HS-5 (cell line): ENCODE measurements at places on chromosomes 6 and 20.
A peak's percentile ranks its signal among the peaks of the same experiment; 100 is the strongest.

GRCh38 chr6:154721460-154721859 is 11.8 kb upstream of the SCAF8 start:
- DNase-seq: peak; percentile 49

- DNase-seq: no peak
Measured at GRCh38 chr6:81878479-81878878, 126.0 kb upstream of the TENT5A start.

DNA sequence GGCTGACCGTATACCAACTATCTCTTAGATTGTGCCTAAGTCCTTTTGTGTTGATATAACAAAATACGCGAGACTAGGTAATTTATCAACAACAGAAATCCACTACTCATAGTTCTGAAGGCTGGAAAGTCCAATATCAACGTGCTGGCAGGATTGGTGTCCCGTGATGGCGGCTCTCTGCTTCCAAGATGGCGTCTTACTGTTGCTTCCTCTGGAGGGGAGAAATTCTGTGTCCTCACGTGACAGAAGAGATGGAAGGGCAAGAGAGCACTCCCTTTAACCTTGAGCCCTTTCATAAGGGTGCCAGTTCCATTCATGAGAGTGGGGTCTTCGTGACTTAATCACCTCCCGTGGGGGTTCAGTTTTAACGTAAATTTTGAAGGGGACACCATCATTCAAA is 28.1 kb downstream of the RNF144B start:
- DNase-seq: no peak

GRCh38 chr6:138996524-138996923 is 8.5 kb upstream of the REPS1 start:
- no peak for DNase-seq

- DNase-seq: no peak
Measured at GRCh38 chr20:1800777-1801176, 94.4 kb upstream of the SIRPA start.

GRCh38 chr6:33375143-33375671 is 16.4 kb upstream of the KIFC1 start:
- DNase-seq: peak; percentile 57

DNA sequence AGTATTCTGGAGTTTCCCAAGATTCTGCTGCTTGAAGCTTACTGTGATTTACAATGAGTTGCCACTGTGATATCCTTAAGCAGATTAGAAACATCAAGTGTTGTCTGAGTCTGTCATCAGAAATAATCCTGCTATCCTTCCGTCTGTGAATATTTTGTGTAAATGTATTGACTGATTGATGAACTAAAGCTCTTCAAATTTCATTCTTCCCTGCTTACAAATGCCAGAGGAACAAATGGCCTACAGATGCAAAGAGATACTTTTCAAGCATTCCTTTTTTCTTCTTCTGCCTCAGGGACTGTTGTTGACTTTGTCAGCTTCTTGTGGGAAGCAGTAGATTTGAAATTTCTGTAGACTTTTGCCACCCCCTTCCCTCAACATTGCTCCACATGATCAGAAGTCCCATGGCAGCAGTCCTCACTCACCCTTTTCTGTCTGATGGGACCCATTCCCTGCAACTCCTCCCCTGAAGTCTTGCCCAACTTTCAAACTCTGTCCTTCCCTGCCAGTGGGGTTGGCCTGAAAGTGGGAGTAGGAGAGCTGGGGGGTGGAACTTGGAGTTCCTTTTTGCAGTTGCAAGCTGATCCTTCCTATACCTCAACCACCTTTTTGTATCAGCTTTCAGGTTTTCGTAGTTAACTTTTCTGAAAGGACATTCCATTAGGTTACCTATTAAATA is 38.5 kb upstream of the MLIP start:
- no peak for DNase-seq

DNA sequence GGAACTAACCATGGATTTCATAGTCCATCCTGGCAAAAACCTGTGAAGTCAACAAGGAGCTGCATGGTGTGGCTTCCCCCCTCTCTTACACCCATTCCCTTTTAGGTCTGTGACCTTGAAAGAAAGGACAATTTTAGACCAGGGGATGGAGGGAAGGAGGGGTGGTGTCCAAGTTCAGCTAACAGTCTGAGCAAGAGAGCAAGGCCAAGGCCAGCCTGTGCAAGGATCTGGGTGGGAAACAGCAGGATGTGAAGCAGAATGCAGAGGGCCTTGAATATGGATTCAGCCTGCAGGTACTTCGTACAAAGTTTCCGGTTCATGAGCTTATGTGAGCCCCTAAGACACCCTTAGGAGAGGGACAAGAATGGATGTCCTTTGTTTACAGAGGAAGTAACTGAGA is 293.0 kb downstream of the KIF16B start:
- no peak for DNase-seq

DNA sequence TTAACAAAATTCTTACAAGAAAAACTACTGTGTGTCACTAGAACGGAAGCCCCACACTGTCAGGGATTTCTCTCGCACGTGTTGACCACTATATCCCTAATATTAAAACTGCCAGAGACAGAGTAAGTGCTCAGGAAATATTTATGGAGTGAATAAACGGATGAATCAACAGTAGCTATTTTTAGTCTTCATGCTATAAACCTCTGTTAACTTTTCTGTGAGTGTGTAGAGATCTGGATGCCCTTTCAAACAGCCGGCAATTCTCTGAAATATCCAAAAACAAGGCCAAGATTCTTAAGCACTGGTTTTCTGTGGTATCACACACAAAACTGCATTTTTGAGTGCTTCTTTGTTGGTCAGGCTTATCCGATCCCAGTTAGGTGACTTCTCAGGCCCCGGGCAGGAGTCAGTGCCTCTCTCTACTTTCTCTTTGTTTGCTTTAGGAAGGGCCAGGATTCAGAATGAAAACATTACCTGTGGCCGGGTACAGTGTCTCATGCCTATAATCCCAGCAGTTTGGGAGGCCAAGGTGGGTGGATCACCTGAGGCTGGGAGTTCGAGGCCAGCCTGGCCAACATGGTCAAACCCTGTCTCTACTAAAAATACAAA is 15.7 kb downstream of the ATP9A start:
- DNase-seq: peak; percentile 100

GRCh38 chr20:63557481-63557891 is 3.5 kb downstream of the FNDC11 start:
- no peak for DNase-seq

- DNase-seq: peak; percentile 85
Measured at GRCh38 chr6:81451787-81452186, 300.7 kb downstream of the TENT5A start.

DNA sequence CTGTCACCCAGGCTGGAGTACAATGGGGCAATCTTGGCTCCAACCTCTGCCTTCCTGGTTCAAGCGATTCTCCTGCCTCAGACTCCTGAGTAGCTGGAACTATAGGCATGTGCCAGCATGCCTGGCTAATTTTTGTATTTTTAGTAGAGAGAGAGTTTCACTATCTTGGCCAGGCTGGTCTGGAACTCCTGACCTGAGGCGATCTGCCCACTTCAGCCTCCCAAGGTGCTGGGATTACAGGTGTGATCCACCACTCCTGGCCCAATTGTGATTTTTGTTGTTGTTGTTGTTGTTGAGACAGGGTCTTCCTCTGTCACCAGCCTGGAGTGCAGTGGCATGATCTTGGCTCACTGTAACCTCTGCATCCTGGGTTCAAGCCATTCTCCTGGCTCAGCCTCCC is 69.3 kb downstream of the CBFA2T2 start:
- no peak for DNase-seq

DNA sequence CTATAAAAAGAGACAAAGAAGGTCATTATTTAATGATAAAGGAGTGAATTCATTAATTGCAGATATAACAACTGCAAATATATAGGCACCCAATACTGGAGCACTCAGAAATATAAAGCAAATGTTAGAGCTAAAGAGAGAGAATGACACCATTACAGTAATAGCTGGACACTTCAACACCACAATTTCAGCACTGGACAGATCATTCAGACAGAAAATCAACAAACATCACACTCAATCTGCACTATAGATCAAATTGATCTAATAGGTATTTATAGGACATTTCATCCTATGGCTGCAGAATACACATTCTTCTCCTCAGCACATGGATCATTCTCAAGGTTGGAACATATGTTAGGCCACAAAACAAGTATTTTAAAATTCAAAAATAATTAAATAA is 72.7 kb downstream of the MAP7 start:
- no peak for DNase-seq

GRCh38 chr6:15485936-15486335 is 176.9 kb downstream of the DTNBP1 start:
- DNase-seq: no peak

- DNase-seq: no peak
Measured at GRCh38 chr6:53300656-53301551, 47.8 kb downstream of the ELOVL5 start.

GRCh38 chr6:111503194-111503593 is 20.2 kb upstream of the REV3L start:
- no peak for DNase-seq

- peak; percentile 47 for DNase-seq
Measured at GRCh38 chr6:26394289-26394688, 7.8 kb upstream of the BTN3A1 start.

- peak; percentile 42 for DNase-seq
Measured at GRCh38 chr20:52033313-52033712, 158.3 kb downstream of the ZFP64 start.

DNA sequence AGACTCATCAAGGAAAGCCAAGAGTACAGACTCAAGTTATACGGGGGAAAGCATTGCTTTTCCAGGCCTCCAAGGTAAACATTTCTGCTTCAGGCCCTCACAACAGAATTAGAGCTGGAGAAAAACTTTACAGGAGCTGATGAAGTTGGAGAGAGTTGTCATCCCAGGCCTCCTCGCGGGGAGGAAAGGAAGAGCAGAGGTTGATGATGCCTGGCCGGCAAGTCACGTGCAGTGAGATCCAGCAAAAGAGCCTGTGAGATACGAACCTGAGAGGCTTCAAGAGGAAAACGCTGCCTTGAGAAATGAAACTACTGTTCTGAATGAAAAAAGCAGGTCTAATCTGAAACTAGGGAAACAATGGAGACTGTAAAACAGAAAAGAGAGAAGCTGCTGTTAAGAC is 122.9 kb downstream of the FAM120B start:
- no peak for DNase-seq

- no peak for DNase-seq
Measured at GRCh38 chr6:56694002-56694401, 51.3 kb upstream of the DST start.

DNA sequence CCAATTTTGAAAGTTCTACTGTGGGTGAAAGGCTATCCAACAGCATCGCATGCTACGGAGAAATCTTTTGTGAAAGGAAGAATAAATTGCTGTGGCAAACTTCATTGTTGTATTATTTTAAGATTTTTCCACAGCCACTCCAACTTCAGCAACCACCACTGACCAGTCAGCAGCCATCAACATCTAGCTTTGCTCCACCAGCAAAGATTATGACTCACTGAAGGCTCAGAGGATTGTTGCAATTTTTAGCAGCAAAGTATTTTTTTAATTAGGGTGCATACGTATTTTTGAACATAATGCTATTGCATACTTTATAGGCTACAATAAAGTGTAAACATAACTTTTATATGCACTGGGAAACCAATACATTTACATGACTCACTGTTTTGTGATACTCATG is 493.5 kb downstream of the TFAP2A start:
- peak; percentile 35 for DNase-seq

- no peak for DNase-seq
Measured at GRCh38 chr20:15857173-15857784, 716.0 kb downstream of the KIF16B start.

GRCh38 chr20:12775041-12775440 is 233.7 kb upstream of the SPTLC3 start:
- DNase-seq: no peak

GRCh38 chr6:12163149-12163548 is 127.0 kb upstream of the EDN1 start:
- no peak for DNase-seq

DNA sequence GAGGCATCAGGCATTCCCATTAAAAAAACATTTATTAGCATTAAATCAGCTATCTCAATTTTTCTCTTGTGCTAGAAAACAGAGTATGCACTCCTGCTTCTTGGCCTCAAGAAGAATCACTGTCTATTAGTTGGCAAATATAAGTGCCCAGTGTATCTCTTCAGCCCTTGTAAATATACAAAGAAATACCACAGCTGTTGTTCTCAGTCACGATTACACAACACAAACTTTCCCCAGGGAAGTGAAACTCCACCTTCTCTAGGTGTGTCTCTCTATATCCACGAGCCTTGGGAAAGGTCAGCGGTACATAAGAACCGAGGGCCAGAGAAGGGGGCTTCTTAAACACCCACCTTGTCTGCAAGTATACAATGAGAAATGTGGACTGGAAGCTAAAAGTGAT is 194.7 kb downstream of the PKHD1 start:
- no peak for DNase-seq

DNA sequence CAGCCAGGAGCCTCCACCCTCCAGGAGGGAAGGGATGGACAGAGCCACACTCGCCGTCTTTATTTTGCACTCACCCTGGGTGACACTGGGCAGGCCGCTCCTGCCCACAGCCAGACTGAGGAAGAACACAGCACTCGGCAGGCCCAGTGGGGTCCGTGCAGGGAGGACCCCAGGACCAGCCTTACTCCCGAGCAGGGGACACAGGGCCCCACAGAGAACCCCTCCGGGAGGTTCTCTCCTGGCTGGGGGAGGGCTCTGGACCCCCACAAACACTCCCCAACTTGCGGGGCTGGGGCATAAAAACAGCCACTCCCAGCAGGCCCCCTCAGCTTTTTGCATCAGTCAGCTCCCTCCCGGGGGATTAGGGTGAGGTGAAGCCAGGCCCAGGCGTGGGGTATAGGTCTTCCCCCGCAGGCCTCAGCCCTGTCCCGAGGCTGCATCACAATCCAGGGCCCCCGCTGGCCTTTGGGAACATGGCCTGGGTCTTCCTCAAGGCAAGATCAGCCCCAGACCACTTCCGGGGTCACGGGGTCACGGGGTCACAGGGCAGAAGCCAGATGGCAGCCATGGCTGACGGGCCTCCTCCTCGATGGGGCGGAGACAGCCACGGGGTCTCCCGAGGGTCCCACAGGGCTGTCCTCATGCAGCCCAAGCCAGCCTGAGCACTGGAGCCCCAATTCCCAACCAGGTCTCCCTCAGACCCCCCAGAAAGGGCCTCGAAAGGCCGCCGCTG is 3.2 kb downstream of the TNFRSF6B start:
- no peak for DNase-seq

DNA sequence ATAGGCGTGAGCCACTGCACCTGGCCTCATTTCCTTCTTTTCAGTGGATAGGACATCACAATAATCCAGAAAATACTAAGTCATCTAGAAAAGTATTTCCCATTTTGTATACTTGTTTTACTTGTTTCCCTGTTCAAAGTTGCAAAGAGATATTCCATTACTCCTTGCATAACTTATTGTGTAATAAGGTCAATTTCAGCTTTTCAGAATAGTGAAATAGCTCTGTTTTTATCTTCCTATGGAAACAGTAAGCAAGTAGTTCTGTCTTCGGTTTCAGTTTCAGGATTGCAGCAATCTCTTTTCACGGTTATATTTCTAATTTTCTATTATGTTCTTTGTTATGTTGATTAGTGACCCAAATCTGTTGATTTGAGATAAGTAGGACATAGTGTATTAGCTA is 6.0 kb downstream of the STX11 start:
- no peak for DNase-seq

DNA sequence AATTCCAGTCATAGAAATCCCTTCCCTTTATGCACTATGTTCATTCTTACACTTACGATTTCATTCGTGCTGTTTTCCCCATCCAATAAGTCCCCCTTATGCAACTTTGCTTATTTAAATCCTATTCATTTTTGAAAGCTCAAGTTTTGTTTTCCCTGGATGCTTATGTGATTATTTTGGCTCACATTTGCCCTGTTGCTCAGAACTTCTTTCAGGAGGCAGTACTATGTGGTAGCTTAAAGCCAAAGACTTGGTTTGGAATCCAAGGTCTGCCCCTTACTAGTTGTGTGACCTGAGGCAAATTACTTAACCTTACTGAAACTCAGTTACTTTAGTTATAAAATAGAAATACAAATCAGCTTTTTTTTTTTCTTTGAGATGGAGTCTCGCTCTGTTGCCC is 59.6 kb downstream of the MOXD1 start:
- no peak for DNase-seq
